ENCODE measurements at places on chromosomes 13 and 19. TPM values are rescaled to one million over a fixed set of nuclear protein-coding genes. Genes with fewer than 3 reads are reported as not detected.
A peak's percentile ranks its signal among the peaks of the same experiment; 100 is the strongest.

DNA sequence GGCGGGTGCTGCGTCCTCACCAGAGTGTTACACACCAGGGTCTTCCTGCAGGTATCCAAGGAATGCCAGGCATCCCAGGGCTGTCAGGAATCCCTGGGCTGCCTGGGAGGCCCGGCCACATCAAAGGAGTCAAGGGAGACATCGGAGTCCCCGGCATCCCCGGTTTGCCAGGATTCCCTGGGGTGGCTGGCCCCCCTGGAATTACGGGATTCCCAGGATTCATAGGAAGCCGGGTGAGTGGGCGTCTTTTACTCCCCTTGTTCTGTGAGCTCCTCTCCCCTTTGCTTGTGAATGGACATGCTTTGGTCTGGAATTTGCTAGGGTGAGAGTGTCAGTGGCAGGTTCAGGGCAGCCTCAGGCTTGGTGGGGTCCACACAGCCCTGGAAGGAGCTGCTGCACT lies 75.9 kb downstream of the RAB20 start:
- H3K27ac ChIP-seq, result peak overlapping the region; percentile 88
- H3K4me1 ChIP-seq, result peaks cover 11% of the 10 kb centered on the region
- H3K4me3 ChIP-seq, result 0 out of 3 replicates have a peak overlapping the region, but pooled peaks have one; percentile 12

DNA sequence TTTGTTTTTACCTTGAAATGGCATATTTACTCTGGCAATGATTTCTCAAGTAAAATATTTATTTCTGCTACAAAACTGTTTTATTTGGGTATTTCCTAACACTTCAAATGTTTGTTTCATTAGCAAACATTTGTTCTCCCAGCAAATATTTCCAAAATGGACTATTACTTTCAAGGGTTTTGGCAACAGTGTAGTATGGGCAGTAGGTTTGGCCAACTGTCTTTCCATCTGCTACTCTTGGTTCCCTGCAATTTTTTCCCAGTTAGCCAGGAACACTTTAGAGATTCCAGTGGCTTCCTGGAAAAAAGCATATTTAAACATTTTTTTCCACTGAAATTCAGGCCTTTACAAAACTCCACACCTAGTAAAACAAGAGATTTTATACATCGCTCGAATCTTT lies 466.6 kb downstream of the SLITRK6 start:
- no peak overlapping the region for H3K27ac ChIP-seq
- no peak for DNase-seq
- no peak overlapping the region for H3K4me3 ChIP-seq
- no peaks in the 10 kb centered on the region for H3K36me3 ChIP-seq

GRCh38 chr19:14113762-14114414 lies 3.7 kb downstream of the PRKACA start:
- H3K27me3 ChIP-seq, result no peaks in the 10 kb centered on the region
- H3K27ac ChIP-seq, result no peak overlapping the region

DNA sequence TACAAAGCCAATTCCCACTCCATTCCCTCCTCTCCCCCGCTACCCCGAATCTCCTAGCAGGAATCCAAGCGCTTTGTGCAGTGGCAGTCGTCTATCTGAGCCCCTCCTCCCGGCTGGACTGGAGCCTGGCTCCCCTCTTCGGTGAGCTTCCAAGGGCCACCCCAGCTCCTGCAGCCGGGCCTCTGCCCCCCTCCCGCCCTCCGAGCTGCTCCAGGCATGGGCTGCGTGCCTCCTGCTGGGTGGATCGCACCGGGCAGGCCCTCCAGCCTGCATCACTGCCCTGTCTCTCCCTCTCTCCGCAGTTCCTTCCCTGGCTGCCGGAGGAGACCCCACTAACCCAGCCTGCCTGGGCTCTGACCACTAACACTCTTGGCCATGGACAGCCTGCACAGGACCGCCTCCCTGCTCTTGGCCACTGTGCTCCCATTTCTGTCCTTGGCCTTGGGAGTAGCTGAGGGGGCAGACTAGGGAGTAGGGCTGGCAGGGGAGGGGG lies 12.9 kb upstream of the LENG8 start:
- H3K27me3 ChIP-seq, result no peaks in the 10 kb centered on the region
- peaks cover 5% of the 10 kb centered on the region for H3K4me1 ChIP-seq
- DNase-seq, result peak; percentile 43
- H3K27ac ChIP-seq, result no peak overlapping the region
- no peak overlapping the region for H3K4me3 ChIP-seq
- peaks cover 24% of the 10 kb centered on the region for H3K36me3 ChIP-seq

DNA sequence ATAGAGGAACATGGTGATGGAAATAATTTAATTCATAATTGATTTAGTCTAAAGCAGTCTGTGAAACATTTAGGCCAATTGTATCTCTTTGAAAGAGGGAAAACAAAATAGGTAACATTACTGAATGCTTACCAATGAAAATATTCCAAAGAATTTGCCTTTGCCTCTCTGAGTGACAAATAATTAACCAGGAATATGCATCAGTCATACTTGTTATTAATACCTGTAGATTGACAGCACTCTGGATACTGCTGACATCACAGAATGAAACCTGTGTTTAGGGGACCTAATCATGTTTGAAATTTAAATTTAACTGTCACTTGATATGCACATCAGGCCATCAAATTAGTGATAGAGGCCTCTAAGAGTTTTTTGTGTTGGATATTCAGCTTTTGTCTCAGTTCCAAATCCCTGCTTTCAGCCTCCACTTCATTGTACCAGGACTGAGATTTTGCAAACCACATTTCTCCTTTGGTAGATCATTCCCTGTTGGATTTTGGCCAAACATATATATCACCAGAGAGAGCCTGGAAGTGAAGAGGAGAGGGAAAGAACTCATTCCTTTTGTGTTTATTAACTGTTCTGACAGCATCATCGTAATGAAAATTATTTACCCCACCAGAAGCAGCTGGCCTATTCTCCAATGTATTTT lies 64.8 kb upstream of the KLHL1 start:
- H3K27ac ChIP-seq, result no peak overlapping the region
- H3K27me3 ChIP-seq, result no peaks in the 10 kb centered on the region

DNA sequence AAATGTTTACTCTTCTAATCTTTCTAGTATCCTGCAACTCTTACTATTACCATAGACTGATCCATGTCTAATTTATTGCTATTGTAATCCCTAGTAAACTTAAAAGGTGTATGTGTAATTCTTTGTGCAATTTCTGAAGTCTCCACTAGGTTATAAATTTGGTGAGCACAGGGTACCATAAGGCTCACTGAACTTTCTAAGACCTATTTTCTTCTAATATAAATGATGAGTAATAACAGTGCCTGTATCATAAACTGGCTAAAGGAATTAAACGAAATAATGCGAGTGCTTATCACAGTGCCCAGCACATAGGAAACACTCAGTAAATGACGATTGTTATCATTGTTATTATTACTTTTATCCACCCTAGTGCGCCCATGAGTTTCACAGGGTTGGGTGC lies 119.1 kb downstream of the KLF12 start:
- H3K4me3 ChIP-seq, result no peak overlapping the region
- H3K4me1 ChIP-seq, result no peaks in the 10 kb centered on the region
- no peak overlapping the region for H3K27ac ChIP-seq
- H3K36me3 ChIP-seq, result no peaks in the 10 kb centered on the region

- DNase-seq, result no peak
- H3K27ac ChIP-seq, result no peak overlapping the region
- no peak overlapping the region for H3K4me3 ChIP-seq
These were observed 47.5 kb downstream of the COLGALT1 start for GRCh38 chr19:17602872-17603510.

DNA sequence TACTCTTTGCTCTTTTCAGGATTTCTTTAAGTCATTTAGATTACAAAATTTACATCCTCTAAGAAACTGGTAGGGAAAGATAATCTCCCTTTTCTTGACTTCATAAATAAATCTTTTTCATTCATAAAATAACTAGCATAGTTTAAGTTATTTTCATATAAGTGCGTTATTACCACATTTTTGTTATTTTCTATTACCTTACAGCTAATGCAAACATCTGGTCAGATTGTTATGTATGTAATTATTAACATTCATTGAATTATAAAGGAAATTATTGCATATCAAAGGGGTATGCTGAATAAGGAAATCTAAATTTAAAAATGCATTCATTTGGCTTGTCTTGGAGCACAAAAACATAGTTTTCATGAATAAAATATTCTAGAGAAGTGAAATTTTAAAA lies 55.3 kb upstream of the SLITRK1 start:
- no peak overlapping the region for H3K27ac ChIP-seq
- H3K27me3 ChIP-seq, result no peaks in the 10 kb centered on the region
- H3K36me3 ChIP-seq, result peaks cover 23% of the 10 kb centered on the region
- peaks cover 2% of the 10 kb centered on the region for H3K4me1 ChIP-seq

DNA sequence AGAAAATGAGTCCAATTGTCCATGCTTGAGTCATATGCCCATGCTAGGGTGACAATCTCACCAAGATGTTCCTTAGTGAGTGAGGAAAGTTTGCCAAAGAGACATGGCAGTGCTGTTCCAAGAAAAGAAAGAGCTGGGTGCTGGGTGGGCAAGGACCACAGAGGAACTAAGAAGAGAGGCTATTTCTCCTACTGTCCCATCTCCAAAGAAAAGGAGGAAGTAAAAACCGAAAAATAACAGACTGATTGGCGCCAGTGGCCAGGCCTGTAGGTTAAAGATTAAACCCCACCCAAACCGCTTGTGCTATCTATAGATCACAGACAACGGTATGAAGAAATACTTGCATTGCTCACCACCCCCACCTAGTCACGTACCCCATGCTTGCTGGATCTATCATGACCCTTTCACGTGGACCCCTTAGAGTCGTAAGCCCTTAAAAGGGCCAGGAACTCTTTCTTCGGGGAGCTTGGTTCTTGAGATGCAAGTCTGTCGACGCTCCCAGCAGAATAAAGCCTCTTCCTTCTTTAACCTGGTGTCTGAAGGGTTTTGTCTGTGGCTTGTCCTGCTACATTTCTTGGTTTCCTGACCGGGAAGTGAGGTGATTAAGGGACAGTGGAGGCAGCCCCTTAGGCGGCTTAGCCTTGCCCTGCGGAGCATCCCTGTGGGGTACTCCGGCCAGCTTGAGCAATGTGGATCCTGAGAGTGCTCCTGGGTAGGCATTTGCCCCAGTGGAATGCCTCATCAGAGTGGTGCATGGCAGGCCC lies 606.5 kb downstream of the UQCRFS1 start:
- H3K4me3 ChIP-seq, result no peak overlapping the region
- H3K36me3 ChIP-seq, result peaks cover 21% of the 10 kb centered on the region
- no peaks in the 10 kb centered on the region for H3K27me3 ChIP-seq
- no peaks in the 10 kb centered on the region for H3K4me1 ChIP-seq

GRCh38 chr19:14061751-14062557 lies at the start of gene PALM3:
PALM3 (minus strand) TSS chr19:14062076; CDS start chr19:14061980, 96 bp downstream.
- no peak within 1 kb of the TSS for H3K4me3 ChIP-seq
- no peaks in the 10 kb centered on the region for H3K36me3 ChIP-seq
- H3K27ac ChIP-seq, result no peak within 1 kb of the TSS
- peaks cover 8% of the 10 kb centered on the region for H3K27me3 ChIP-seq

DNA sequence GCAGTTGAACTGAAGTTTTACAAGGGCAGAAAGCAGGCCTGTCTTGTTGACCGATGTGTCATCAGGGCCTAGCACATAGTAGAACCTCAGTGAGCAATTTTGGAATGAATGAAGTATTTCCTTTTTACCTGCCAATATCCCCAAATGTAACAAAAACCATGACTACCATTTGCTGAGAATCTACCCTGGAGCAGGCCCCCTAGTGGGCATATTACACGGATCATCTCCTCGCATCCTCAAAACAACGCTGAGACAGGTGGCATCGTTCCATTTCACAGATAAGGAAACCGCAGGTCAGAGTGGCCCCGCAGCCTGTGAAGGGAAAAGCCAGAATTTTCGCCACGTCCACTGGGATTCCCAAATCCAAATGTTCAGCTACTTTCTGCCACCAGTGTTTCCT lies 77.9 kb downstream of the CACNA1A start:
- H3K36me3 ChIP-seq, result peaks cover 7% of the 10 kb centered on the region
- H3K27me3 ChIP-seq, result no peaks in the 10 kb centered on the region
- H3K4me1 ChIP-seq, result no peaks in the 10 kb centered on the region
- DNase-seq, result peak; percentile 38

Gene ZNF285
- 3.9 TPM for total RNA-seq

Gene EVI5L
- 7.8 TPM for total RNA-seq

Gene CEACAM7
- not detected for total RNA-seq

Gene TMC4
- 12.2 TPM for total RNA-seq

Measured in H9 (cell line).